ENCODE measurements at places on chromosomes 12 and 14.

DNA sequence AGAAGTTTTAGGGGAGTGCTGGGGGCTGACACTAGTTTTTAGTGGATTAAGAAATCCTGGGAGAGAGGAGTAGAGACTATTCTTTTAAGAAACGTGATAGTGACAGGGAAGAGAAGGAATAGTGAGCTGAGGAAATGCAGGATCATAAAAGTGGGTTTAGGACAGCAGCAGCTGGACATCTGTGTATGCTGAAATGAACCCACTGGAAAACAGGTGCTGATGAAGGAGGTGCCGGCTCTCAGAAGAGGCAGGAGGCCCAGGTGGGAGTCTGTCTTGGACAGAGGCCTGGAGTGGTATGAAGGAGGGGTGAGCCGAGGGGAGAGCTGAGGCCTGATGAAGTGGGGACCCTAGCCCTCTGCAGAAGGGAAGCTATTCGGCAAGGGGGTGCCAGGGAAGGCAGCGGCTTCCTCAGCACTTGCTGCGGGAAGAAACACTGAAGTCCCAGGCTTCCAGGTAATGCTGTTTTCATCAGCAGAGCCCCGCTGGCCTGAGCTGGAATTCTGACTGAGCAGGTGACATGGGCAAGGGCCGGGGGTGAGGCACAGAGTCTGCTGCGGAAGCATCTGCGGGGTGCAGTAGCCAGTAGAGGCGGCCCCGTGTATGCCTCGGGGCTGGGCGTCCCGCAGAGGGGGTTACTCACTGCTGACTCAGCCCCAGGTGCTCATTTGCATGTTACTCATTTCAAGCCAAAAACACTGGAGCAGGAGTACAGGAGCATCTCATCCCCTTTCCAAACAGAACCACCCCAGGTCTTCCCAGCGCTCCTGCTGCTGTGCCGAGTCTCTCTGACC, 89.7 kb downstream of the TMCC3 start:
- no peak for DNase-seq

DNA sequence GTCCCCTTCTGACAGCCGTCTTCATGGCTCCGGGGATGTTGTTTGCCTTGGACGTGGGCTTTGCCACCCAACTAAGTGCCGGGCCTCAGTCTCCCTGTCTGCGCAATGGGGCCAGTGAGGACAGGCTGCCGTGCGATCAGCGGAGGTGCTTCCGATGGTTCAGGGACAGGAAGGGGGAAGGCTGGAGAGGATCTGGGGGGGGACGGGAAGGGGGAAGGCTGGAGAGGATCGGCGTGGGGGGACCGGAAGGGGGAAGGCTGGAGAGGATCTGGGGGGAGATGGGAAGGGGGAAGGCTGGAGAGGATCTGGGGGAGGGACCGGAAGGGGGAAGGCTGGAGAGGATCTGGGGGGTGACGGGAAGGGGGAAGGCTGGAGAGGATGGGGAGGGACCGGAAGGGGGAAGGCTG, 3.4 kb downstream of the MMP17 start:
- DNase-seq: peak; percentile 38

GRCh38 chr14:90577661-90578282, 180.9 kb downstream of the CALM1 start:
- DNase-seq: no peak

DNA sequence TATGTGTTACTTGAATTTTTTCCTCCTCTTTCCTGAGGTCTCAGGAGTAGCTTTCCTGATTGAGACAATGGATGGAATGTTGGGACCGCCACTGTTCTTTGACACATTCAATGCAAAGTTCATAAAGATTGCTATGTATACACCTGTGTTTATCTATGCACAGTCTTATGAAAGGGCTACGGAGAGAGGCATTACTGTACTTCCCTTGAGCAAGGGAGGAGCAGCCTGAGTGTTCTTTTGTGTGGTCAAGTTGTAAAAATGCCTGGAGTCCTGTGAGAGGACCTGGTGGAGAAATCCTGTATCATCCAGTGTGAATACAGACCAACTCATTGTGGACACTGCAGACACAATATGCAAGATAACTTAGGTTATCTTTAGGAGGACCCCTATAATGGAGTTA, 1.2 kb downstream of the SRGAP1 start:
- peak; percentile 47 for DNase-seq

DNA sequence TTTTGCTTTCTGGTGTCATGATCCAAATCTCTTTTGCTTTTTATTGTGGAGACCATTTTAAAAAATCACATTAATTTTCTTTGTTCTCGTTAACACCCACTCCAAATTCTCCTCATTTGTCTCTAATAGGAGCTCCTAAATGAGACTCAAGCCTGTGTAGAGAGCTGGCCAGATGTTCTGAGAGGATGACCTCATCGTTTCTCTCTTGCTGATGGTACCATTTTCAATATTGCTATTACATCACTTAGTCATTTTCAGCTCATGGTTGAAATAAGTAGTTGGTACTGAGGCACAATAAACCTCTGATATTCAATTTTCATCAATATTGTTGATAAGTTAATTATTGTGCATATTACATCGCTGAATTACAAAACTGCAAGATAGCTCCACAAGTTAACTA, 31.5 kb downstream of the SPTB start:
- no peak for DNase-seq

- DNase-seq: no peak
These were observed 205.8 kb downstream of the SPTSSA start for GRCh38 chr14:34256223-34256622.

GRCh38 chr12:54653025-54653424, 4.9 kb upstream of the DCD start:
- DNase-seq: no peak

GRCh38 chr14:60311417-60311816, 62.4 kb downstream of the PPM1A start:
- peak; percentile 28 for DNase-seq

- no peak for DNase-seq
These were observed 9.8 kb upstream of the DENND5B start for GRCh38 chr12:31600750-31601149.

GRCh38 chr14:24130380-24130716, at the start of gene FITM1:
FITM1 (plus strand) TSS chr14:24130659; CDS start chr14:24131564, 905 bp downstream.
- no peak for DNase-seq

GRCh38 chr14:90140298-90140955, 78.6 kb downstream of the KCNK13 start:
- DNase-seq: peak; percentile 32

- no peak for DNase-seq
These were observed 237.8 kb upstream of the TBX3 start for GRCh38 chr12:114921781-114922180.

DNA sequence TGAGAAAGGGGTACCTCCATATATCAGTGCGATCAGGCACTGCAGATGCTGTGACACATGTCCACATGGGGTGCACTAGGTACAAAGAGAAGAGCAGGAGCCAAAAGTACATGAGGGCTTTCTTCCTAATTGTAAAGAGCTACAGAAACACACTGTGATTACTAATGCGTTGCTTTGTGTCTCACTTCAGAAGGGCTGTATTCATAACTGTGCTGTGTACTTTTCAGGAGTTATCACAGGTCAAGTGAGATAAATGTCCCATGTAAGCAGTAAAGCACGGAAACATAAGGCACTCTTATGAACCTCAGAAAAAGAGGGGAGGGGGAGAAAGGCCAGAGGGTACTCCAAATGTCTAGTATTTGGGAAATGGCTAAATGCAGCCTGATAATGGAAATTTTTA, 10.6 kb downstream of the SPRING1 start:
- no peak for DNase-seq

- no peak for DNase-seq
These were observed 101.7 kb downstream of the CACNA1C start for GRCh38 chr12:2154521-2154920.

DNA sequence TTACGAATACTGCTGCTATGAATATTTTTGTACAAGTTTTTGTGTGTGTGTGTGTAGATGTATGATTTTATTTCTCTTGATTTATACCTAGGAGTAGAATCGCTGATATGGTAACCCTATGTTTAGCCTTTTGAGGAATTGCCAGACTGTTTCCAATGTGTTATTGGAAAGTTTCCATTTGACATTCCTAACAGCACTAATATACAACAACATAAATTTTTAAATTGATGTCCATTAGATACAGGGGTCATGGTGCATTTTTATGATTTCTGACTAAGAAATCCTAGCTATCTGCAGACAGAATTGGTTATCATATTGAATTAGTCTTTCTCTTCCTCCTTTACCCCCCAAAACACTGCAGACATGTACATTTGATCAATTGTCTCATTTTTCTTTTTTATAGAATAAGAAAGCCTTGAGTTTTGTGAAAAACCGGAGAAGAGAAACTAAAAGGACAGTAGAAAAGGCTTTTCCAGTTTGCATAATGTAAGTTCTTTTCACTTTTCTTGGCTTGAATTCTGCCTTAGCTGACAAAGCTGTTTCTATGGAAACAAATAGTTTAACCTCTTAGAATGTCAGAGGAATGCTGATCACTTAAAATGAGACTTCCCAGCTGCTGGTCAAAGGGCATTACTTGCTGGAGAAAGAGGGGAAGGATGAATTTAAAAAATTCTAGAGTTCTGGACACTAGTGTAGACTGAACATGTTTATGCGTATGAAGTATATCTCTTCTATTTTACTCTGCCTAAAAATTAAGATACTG, 28.2 kb downstream of the PALS1 start:
- DNase-seq: peak; percentile 68

GRCh38 chr12:9975614-9976013, 4.4 kb downstream of the CLEC12A start:
- no peak for DNase-seq

GRCh38 chr12:85188619-85189018, 91.4 kb upstream of the ALX1 start:
- DNase-seq: no peak

GRCh38 chr14:91258011-91258618, 13.6 kb upstream of the GPR68 start:
- no peak for DNase-seq

All from HFFc6 (cell line).